ENCODE measurements at places on chromosomes 4 and X.
A peak's percentile ranks its signal among the peaks of the same experiment; 100 is the strongest.

GRCh38 chr4:148216866-148217814, 225.1 kb downstream of the NR3C2 start:
- DNase-seq, result no peak
- peaks cover 11% of the 10 kb centered on the region for H3K4me1 ChIP-seq
- H3K27ac ChIP-seq, result no peak overlapping the region
- no peaks in the 10 kb centered on the region for H3K27me3 ChIP-seq
- H3K4me3 ChIP-seq, result peak overlapping the region; percentile 43

GRCh38 chr4:70734971-70735370, 13.2 kb downstream of the RUFY3 start:
- no peaks in the 10 kb centered on the region for H3K27me3 ChIP-seq
- peak overlapping the region; percentile 78 for H3K27ac ChIP-seq
- peak overlapping the region; percentile 81 for H3K4me3 ChIP-seq

GRCh38 chrX:3609810-3610209, 103.6 kb downstream of the PRKX start:
- H3K36me3 ChIP-seq, result peaks cover 8% of the 10 kb centered on the region
- no peak for DNase-seq

DNA sequence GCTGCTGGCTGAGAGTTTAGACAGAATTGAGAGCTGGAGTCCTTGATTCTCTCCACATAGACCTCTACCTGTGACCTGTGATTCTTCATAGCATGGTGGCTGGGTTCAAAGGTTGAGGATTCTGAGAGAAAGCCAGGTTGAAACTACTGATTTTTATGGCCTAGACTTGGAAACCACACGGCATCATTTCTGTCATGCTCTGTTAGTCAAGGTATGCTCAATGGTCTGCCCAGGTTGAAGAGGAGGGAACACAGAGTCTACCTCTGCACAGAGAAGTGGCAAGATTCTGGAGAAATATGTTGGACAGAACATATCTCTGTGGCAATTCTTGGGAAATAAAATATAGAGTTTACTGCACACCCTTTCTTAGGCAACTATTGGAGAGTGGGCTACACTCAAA, 57.2 kb upstream of the CXorf66 start:
- no peak for DNase-seq
- H3K4me3 ChIP-seq, result no peak overlapping the region
- H3K27ac ChIP-seq, result no peak overlapping the region
- no peaks in the 10 kb centered on the region for H3K4me1 ChIP-seq
- no peaks in the 10 kb centered on the region for H3K36me3 ChIP-seq
- H3K27me3 ChIP-seq, result no peaks in the 10 kb centered on the region

DNA sequence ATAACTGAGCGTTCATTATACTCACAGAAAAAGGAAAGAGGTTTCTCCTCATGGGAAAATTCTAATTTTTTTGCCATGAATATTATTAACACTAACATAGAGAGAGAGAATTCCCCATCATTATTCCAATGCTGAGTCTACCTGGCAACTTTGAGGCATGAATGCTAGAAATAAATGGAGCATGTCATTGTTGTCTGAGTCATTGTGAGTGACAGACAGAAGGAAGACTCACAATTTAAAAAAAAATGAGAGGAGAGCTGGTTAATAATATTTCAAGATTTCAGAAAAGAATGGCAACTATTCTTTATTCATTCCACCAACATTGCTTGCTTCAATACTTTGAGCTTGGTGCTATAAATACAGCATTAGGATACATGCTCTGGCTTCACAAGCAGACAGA, 170.4 kb upstream of the HS3ST1 start:
- H3K36me3 ChIP-seq, result no peaks in the 10 kb centered on the region
- peaks cover 2% of the 10 kb centered on the region for H3K27me3 ChIP-seq
- no peak overlapping the region for H3K4me3 ChIP-seq
- no peak for DNase-seq
- no peaks in the 10 kb centered on the region for H3K4me1 ChIP-seq

Data from memory B cell (primary cell).